ENCODE measurements at places on chromosomes 1 and 21.

DNA sequence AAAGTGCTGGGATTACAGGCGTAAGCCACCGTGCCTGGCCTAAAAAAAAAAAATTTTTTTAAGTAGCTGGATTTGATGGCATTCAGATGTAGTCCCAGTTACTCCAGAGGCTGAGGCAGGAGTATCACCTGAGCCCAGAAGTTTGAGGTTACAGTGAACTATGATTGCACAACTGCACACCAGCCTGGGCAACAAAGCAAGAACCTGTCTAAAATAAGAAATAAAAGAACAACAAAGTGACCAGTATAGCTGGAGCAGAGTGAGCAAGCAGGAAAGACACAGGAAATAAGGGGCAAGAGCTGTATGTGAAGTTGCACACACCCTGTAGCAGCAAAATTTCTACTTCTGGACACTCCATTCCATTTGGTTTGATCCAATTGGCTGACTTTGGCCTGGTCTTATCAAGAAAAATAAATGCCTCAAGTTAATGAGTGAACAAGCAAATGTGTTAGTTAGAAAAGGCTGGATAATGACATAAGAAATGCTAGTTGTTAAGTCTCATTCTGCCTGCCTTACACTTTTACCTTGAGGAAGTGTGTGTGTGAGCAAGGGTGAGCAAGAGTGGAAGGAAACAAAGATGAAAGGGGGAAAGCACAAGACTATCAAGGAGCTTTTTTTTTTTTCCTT, 7.9 kb downstream of the ATP5IF1 start:
- DNase-seq, result no peak

DNA sequence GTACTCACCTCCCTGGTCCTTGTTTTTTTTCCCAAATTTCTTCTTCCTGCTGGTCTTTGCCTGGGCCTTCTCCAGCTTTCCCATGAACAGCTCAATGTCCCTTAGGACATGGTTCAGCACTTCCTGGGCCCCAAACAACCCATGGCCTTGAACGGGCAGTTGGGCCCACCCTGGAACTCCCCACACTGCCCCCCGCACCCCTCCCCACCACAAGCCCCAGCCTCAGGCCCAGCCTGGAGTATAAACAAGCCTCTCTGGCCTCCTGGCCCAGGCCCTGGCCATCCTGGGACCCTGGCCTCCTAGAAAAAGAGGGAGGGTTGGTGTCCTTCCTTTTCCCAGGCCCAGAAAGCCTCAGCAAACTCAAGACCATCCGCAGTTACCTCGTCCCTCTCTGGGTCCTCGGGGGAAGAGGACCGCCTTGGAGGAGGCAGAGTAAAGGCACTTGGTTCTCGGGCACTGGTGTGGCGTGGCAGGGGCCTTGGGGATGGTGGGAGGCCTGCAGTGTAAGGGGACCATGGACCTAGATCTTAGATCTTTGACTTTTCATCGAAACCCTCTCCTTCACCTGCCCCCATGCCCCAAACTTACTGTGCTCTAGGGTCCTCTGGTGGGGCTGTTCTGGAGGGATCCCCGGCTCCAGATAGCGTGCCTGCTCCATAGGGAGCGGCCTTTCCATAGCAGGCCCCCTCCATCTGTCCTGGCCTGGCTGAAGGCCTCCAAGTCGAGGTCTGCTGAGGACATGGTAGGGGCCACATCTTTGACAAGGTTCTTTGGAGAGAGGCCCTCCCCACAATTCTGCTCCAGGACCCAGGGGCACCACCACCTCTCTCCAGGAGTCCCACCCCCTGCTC, 5.6 kb downstream of the EPS8L3 start:
- no peak for DNase-seq

GRCh38 chr1:65704318-65704717, 88.4 kb upstream of the PDE4B start:
- DNase-seq, result no peak

DNA sequence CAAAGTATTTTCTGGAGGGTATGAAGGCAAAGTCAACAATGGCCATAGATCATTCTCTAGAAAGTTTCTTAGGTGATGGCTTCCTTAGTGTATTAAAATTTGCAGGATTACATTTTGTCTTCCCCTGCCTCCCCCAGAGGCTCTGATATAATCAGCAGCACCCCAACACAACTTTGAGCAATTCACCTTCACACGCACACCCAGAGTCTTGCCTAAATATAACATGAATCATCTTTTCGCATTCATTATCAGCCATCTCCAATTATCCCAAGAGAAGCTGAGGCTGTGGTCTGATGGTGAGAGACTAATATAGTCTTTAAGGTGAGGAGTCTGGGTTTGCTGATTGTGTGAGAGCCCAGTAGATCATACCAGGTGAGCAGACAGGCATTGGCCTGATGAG, 343.0 kb downstream of the RRAGC start:
- DNase-seq, result no peak

DNA sequence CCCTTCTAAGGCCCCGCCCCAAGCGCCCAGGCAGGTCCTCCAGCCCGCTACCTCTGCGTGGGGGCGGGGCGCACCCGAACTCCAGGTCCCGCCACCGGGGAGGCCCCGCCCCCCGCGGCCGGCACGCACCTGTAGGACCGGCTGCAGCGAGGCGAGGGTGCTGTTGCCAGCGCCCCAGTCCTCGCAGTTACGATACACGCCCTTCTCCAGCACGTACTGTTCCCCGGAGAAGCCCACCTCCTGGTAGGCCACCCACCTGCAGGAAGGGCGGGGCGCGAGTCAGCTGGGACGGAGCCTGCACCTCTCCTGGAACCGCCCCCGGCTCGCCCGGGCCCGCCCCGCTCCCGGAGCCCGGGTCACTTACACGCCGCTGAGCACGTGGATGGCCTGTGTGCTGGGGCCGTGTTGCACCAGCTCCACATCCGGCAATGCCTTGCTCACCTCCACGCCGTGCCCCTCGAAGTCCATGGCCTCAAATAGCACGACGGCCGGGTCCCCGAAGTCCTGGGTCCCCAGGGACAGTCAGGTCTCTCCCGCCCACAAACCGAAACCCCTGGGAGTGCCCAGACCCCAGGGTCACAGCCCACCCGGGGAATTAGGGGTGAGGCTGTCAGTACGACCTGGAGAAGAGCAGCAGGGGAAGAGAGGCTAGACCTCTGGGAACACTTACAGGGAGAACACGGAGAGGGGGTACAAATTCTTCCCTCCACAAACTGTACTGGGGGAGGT, 17.3 kb downstream of the CRYBG2 start:
- DNase-seq, result peak; percentile 66

GRCh38 chr1:212138457-212138856, 102.9 kb downstream of the DTL start:
- no peak for DNase-seq

DNA sequence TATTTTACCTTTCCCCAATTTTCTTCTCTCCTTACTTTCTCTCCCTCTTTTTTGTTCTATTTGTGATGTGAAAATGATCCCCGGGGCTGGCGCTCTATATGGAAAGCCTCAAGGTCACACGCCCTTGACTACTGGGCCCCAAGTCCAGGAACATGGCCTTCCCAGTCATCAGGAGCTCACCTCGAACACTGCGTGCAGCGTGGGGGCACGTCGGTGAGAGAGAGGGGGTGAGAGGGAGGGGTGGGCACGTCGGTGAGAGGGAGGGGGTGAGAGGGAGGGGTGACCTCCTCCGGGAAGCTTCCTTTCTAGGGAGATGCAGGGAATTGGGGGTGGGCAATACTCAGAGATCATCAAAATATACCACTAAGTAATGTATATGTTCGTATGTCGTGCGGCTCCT, 94.6 kb upstream of the TMPRSS2 start:
- no peak for DNase-seq

DNA sequence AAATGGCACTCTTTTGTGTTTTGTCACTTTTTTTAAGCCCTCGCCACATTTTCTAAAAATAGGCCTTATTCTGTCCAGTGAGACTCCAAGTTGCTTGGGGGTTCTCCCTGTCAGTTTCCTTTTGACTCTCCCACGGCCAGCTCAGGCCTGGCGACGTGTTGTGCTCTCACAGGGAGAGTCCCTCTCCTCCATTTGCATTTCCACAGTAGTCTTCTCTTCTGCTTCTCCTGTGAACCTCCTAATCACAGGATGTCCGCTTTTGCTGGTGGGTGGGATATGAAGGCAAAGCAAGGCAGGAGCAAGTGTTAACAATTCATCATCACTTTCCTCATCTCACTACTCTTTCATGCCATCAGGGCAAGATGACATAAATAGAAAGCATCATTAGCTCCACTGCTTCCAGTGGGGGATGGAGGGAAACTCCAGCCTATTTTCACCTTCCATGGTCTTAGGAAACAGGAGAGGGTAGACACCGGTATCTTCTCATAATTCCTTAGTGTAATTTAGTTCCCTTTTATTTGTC, 99.8 kb downstream of the INTS7 start:
- DNase-seq, result no peak

DNA sequence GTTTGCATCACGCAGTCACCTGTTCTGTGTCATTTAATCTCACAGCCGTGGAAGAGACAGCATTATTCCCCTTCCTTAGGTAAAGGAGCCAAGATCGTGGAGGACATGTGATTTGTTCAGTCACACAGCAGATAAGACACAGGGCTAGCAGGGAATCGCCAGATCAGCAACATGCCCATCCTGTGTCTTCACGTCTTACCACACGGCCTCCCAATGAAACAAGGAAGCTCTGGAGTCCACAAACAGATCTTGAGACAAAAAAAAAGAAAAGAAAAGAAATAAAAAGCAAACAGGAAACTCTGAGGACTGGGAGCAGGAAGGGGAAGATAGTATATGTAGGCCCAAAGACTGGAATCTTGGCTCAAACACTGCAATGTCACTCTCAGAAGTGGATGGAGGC, 155.3 kb downstream of the ADSS2 start:
- DNase-seq, result no peak

DNA sequence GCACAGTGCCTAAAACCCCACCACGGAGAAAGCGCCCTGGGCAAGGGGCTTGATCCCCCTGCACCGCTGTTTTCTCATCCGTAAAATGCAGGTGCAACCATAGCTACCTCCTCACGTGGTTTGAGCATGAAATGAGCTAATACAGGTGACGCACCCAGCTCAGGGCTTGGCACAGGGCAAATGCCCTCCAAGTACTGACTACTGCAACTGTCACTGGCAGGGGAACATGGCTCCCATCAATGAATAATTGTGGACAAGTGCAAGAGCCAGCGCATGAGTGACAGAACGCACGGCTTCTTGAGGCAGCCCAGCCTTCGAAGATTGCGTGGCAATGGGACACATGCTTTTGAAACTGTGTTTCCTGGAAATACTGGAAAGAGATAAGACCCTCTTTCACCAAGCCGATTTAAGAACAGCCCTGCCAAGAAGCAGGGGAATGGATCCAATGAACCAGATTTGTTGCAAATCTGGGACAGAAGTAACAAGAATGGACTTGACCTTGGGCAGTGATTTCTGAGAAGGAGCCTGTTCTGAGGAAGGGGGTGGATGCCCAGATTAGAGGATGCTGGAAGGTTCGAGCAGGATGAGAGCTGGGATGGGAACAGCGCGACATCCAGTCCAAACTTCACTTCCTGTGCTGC, 92.8 kb upstream of the IFFO2 start:
- no peak for DNase-seq

GRCh38 chr1:112461200-112461871, 47.4 kb upstream of the WNT2B start:
- no peak for DNase-seq

- DNase-seq, result no peak
Measured at GRCh38 chr1:163863731-163864130, 542.0 kb downstream of the NUF2 start.

GRCh38 chr1:235079443-235080296, 49.0 kb downstream of the TOMM20 start:
- no peak for DNase-seq

- no peak for DNase-seq
Measured at GRCh38 chr1:69433073-69433472, 134.6 kb upstream of the LRRC7 start.

DNA sequence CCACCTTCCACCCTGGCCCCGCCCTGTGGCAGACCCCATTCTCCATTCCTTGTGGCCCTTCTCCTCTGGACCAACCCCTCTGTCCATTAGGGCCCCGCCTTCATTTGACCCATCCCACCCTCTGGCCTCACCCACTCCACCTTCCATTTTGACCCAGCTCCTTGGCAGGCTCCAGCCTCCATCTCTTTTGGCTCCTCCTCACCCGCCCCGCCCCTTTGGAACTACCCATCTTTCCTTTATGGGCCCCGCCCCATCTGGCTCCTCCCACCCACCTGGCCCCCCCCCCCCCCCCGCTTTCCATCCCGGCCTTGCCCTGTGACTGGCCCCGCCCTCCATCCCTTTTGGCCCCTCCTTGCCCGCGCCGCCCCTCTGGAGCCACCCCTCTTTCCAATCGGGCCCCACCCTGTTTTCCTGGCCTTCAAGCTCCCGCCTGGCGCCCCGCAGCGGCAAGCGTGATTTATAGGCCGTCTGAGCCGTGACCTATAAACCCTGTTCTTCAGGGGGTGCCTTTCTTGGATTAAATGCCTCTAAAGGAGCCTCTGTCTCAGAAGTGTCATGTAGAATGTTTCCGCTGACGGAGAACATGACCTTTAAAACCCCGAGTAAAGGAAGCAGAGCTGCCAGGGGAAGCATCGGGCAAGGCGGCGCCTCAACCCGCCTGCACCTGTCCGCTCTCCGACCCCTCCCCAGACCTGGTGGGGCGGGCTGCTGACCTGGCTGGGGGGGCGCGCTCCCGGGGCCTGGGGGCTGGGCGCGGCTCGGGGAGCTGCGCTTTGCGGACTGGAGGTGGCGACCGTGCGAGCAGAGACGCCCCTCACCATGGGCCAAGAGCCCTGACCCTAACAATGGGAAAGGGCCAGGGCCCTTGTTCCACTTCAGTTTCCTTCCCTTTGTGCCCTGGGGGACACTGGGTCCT, 178.0 kb downstream of the CAMTA1 start:
- no peak for DNase-seq

DNA sequence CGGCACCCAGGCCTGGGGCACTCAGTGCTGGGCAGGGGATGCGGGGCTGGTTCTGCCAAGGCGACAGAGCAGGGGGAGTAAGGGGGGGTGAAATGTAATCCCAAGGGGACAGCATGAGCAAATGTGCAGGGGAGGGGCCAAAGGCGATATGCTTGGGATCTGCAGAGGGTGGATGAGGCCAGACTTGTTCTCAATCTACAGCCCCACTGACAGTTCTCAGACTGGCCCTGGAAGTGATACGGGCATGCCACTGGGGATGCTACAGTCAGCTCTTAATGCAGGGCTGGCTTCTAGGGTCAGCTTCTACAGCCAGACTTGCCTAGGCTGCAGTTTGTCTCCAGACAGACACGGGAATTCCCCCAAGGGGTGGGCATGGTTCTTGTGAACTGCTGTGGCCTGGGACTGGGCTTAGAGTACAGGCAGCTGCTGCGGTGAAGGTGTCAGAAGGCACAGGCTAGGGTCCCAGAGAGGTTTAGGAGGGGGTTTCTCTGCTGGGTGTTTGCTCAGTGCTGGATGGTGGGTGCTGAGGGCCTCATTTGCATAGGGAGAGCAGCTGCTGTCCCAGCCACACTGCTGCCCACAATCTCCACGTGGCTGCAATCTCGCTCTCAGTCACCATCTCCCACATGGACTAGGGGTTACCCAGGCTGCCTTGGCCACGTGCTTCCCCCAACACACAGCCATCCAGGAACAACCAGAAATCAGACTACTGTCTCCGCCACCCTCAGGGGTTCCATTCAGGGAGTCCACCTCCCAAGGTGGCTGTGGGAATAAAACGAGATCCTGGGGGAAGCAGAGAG, 190.1 kb downstream of the HIVEP3 start:
- peak; percentile 58 for DNase-seq

- no peak for DNase-seq
Measured at GRCh38 chr21:41477641-41478318, 30.2 kb downstream of the TMPRSS2 start.
